Large intestine (tissue), 12 donors: ENCODE measurements at places on chromosomes 11 and 22. TPM values are rescaled to one million over a fixed set of nuclear protein-coding genes. Genes with fewer than 3 reads are reported as not detected.

GRCh38 chr22:40176921-40177737, 596 bp upstream of the TNRC6B start:
- H3K36me3 ChIP-seq, result no peaks in the 10 kb centered on the region
- peak overlapping the region; percentile 16 for H3K4me3 ChIP-seq
- no peaks in the 10 kb centered on the region for H3K27me3 ChIP-seq
- H3K4me1 ChIP-seq, result peaks cover 20% of the 10 kb centered on the region

- no peak for DNase-seq
- H3K4me1 ChIP-seq, result peaks cover 66% of the 10 kb centered on the region
- no peak overlapping the region for H3K4me3 ChIP-seq
These were observed 3.6 kb upstream of the TP53I11 start for GRCh38 chr11:44954051-44954906.

DNA sequence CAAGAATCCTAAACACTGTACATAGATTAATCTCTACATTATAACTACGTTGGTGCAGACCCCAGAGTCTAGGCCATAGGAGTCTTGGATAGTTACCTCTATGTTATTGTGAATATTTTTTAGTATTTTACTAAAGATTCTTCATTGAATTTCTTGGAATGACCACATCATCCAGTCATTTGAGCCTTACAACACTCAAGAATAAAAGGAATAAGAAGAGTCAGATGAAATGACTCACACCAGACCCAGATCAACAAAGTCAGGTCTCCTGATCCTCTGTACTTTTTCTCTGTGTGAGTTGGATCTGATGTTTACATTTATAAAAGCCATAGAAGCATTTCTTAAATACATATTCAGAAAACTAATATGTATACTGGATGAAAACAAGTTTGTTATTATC, 179.2 kb upstream of the ARHGAP20 start:
- no peak overlapping the region for H3K27ac ChIP-seq
- no peaks in the 10 kb centered on the region for H3K4me1 ChIP-seq
- DNase-seq, result no peak
- H3K4me3 ChIP-seq, result no peak overlapping the region
- no peaks in the 10 kb centered on the region for H3K36me3 ChIP-seq

- H3K4me3 ChIP-seq, result no peak overlapping the region
- peaks cover 8% of the 10 kb centered on the region for H3K4me1 ChIP-seq
- no peaks in the 10 kb centered on the region for H3K27me3 ChIP-seq
- H3K36me3 ChIP-seq, result peaks cover 10% of the 10 kb centered on the region
- DNase-seq, result no peak
These were observed 3.3 kb downstream of the REXO2 start for GRCh38 chr11:114442536-114442935.

DNA sequence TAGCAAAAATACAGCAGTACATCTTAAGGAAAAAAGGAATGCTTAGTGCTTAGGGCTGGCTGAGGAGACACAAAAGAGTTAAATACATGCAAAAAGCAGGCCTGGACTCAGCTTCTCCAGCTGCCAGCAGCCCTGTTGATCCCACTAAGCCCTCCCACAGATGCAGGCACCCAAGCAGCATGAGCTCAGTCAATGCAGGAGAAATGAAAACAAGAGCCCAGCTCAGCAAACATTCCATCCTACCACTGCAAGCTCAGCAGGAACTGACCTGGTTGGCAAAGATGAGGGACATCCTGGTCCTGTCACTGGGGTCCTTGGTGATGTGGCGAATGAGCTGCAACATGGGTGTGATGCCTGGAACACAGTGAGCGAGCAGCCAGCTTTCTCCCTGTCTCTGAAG, 5.8 kb downstream of the CYB5R2 start:
- peaks cover 3% of the 10 kb centered on the region for H3K27me3 ChIP-seq
- H3K4me3 ChIP-seq, result no peak overlapping the region
- H3K4me1 ChIP-seq, result peaks cover 6% of the 10 kb centered on the region
- DNase-seq, result no peak
- no peak overlapping the region for H3K27ac ChIP-seq

GRCh38 chr11:9015677-9016076, 11.9 kb upstream of the NRIP3 start:
- H3K36me3 ChIP-seq, result no peaks in the 10 kb centered on the region
- no peak overlapping the region for H3K4me3 ChIP-seq
- H3K27me3 ChIP-seq, result no peaks in the 10 kb centered on the region
- no peaks in the 10 kb centered on the region for H3K4me1 ChIP-seq

GRCh38 chr11:115222863-115223530, 281.2 kb downstream of the CADM1 start:
- H3K36me3 ChIP-seq, result no peaks in the 10 kb centered on the region
- H3K27ac ChIP-seq, result no peak overlapping the region
- no peak for DNase-seq
- H3K4me3 ChIP-seq, result no peak overlapping the region
- H3K4me1 ChIP-seq, result no peaks in the 10 kb centered on the region

The KCNQ1OT1 gene
- polyA plus RNA-seq, result 2.8 TPM

The NLRP6 gene
- polyA plus RNA-seq, result 37.4 TPM

The SCGB2A2 gene
- polyA plus RNA-seq, result not detected
